ENCODE measurements at places on chromosomes 3 and 15.

- DNase-seq: no peak
Measured at GRCh38 chr15:38885471-38885952, 320.9 kb upstream of the RASGRP1 start.

- DNase-seq: no peak
Measured at GRCh38 chr3:109930582-109930981, 593.2 kb upstream of the DPPA4 start.

DNA sequence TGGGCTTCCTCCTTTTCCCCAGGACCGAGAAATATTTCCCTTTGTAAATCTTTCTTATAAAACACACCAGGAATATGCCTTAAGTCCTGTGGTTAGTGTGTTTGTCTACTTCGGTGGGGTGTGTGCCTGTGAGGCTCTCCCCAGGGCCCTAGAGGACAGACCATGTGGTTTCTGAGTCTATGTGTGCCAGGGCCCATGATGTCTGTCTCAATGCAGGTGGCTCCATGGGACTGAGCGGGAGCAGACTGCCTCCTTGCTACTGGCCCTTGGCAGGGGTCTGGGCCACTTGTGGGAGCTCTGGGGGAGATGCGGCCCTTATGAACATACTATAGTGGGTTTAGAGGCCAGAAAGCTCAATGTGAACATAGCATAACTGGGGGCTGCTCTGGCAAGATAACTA, 37.6 kb downstream of the SCN5A start:
- no peak for DNase-seq

DNA sequence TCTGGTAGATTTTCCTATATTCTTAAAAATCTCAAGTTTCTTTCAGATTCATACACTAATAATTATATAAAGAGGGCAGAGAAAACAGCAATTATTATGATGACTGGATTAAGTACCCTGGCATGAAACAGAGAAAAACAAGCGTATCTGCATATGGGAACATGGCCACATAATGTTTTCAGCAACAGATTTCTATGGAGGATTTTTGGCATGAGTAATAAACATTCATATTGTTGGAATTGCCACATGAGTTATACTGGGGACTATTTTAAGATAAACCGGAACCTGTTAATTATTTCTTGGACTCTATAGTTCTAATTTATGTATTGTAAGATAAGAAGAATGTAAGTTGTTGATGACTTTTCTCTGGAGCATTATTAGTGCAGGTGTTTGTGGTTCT, 112.7 kb downstream of the OXSM start:
- no peak for DNase-seq

DNA sequence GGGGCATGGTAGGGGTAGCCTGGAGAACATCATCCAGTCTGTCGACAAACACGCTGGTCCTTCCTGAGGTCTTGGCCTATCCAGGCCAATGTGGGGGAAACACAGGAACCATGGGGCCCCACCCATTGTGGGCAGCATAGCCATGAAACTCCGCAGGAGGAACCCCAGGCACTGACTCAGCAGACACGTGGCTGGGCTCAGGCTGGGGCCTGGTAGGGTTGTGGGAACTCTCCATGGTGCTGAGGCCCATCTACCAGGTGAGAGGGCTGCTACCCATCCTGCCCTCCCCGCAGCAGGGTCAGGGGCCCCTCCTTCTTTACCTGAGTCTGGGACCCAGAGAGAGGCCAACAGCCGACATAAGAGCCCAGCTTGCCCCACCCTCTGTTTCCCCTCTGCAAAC, 22.6 kb upstream of the CACNA2D2 start:
- DNase-seq: peak; percentile 66

- no peak for DNase-seq
Measured at GRCh38 chr3:142418926-142419592, 28.8 kb downstream of the XRN1 start.

- DNase-seq: no peak
Measured at GRCh38 chr3:152264378-152264777, 4.4 kb upstream of the MBNL1 start.

- DNase-seq: no peak
Measured at GRCh38 chr3:189403194-189403593, 228.0 kb upstream of the TP63 start.

GRCh38 chr3:181985386-181985785, 273.7 kb downstream of the SOX2 start:
- DNase-seq: no peak

GRCh38 chr3:174436367-174436766, 422.8 kb upstream of the NAALADL2 start:
- no peak for DNase-seq

All from Caki2 (cell line).